ENCODE measurements at places on chromosomes 3 and 15.

GRCh38 chr15:92391640-92392039, 2.0 kb upstream of the ST8SIA2 start:
- DNase-seq = no peak

DNA sequence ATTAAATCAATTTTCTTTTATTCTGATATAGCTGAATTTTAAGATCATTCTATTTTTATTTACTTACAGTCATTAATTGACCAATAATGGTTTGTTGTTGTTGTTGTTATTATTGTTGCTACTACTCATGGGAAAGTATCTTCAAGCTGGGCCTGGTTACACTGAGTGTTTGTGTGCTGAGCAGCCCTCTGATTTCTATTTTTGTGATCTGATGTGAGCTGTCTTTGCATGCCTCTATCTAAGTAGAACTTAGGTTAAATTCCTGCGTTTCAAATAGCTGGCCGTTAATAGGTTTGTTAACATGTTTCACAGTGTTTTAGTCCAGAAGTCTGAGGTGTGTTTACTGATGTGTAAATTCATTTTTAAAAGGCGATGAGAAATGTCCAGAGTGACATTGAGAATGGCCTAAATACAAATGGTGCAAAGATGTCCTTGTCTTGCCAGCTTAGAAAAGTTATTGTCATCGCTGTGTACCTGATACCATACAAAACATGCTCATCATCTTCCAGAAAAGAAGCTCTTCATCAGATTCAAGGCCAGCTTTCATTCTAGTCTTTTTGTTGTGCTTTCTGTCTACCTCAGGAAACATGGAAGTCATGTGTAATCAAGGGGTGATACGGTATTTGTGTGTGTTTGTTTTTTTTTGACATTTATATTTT, 15.8 kb downstream of the ARIH2 start:
- no peak for DNase-seq

DNA sequence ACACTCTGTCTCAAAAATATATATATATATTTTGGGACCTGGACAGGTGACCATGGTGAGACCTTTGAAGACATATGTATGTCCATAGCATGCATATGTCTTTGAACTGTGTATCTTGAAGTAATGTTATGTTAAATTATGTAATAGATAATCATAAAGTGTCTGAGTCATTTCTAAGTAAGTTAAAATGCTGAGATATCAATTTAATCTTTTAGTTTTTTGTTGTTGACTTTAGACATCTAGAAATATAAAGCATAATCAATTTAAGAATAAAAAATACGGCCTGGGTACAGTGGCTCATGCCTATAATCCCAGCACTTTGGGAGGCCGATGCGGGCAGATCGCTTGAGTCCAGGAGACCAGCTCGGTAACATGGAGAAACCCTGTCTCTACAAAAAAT, 12.7 kb upstream of the SETD2 start:
- no peak for DNase-seq

- no peak for DNase-seq
Observed at GRCh38 chr15:60374628-60375081, 23.1 kb downstream of the ANXA2 start.

DNA sequence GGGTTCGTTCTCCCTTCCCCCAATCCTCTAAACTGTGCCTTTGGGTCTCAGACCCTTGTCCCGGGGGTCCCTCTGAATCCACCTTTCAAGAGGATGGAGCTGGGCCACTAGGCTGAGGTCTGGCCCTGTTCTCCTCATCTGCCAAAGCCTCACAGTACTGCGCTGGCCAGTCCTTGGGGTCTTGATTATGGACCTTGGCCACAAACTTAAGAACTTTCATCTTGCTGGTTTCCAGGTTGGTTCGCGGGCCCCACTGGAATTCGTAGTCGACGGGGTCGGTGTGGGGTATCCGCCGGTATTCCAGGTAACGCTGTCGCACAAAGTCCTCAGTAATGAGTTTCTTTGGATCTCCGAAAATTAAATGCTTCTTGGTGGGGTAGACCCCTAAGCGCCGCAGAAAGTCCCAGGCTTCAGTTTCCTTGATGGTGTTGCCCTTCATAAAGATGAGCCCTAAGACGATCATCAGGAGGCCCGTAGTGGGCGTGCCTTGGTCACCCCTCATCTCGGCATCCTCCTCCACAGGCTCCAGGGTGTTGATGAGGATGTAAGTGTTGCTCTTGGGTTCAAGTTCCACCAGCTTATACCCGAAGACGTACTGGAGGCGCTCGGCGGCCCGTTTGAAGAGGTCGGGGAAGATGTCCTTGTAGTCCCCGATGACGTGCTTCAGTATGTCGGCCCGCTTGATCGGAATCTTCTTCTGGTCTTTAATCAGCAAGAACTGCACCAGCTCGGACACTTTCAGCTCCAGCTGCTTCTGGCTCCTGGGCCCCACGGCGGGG, 727 bp downstream of the NSMCE3 start:
- peak; percentile 37 for DNase-seq

- no peak for DNase-seq
Observed at GRCh38 chr3:150626148-150626930, 23.2 kb downstream of the SELENOT start.

GRCh38 chr3:177055605-177056571, 141.4 kb downstream of the TBL1XR1 start:
- no peak for DNase-seq

DNA sequence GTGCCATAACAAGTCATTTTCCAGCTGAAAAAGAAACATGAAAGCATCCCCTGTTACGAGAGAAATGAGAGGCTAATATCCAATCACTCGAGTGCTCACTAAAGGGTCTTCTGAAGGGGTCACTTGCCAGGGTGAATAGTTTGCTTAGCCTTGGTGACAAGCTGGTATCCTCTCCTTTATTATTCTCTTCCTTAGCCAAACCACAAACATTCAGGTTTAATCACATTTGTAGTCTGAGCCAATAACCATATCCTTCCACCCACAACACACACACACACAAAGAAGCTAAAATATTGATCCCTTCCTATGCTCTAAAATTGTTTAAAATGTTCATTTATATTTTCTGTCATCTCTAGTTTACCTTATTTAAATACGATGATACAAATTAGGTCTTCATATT, 240.5 kb upstream of the TMCO5A start:
- no peak for DNase-seq

DNA sequence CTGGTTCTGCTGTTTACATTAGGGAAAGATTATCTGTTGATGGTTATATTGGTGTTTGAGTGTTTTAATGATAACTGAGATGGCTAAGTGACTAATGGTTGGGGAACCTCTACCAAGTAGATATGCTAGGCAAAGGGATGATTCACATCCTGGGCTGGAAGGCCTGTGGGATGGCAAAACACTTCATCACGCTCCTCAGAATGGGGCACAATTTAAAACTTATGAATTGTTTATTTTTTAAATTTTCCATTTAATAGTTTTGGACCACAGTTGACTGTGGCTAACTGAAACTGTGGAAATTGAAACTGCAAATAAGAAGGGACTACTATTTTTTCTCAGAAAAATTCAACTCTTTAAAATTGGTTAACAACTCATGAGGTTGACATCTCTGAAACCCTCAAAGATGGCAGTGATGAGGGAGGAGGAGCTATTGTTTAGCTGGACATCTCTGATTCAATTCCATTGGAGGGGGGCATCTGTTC, 100.5 kb upstream of the ZBED2 start:
- DNase-seq = no peak

DNA sequence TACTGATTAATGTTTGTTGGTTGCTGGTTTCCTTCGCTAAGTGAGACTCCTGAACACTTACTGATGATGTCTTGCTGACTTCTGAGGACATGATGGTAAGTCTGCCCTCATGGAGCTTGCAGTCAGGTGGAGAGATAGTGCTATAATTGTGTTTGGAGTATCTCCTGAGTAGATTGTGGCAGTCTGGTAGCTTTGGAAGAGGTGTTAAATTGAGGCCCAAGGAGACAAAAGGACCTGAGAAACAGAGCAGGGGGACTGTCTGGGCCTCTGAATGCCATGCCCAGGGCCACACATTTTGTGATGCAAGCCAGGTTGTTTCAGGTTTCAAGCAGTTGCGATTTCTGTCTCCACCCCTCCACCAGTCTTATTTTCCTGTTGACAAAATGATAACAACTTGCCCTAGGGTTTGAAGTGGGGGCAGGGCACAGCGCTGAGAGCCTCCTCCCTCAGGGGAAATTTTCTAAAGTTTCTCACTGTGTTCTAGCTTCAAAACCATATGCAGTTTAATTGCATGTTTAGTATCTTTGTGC, 16.7 kb downstream of the SMAD3 start:
- DNase-seq = peak; percentile 63

DNA sequence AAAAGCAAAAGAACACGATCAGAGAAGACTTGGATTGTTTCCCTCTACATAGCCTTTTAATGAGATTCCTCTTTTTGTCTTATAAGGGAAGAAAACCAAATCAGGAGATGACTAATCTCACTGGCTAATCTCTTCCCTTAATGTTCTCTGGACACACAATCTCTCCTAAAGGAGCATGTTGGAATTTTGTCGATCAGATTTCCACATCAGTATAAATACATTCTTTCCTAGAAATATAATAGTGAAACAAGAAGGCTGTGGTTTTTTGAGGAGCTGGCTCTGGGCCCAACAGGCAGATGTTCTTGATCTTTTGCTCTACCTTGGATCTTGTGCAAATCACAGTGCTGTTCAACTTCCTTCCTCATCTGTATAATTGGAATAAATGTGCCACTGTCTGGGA, 94.0 kb downstream of the GTPBP8 start:
- DNase-seq = no peak

- DNase-seq = no peak
Observed at GRCh38 chr3:115169808-115170207, 22.7 kb upstream of the ZBTB20 start.

GRCh38 chr3:105118905-105119304, 247.8 kb upstream of the ALCAM start:
- DNase-seq = no peak

GRCh38 chr3:107241217-107241616, 136.0 kb upstream of the CCDC54 start:
- DNase-seq = no peak

DNA sequence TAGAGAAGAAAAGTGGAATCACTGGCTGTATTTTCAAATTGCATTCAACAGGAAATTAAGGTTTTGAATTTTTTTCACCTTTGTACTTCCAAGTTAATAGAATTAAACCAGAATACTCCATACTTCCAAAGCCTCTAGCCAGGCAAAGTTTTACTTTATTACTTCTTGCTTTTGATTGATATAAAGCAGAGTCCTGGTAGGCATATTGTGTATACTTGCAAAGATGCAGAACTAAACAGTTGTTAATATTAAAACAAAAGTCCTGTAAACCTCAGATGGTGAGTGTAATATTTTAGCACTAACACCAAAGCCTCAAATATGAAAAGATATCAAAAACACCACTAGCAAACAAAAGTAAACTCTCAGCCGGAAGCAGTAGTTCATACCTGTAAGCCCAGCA, 107.2 kb upstream of the C2CD4B start:
- DNase-seq = no peak

- no peak for DNase-seq
Observed at GRCh38 chr3:197520311-197521276, 35.2 kb downstream of the BDH1 start.

- no peak for DNase-seq
Observed at GRCh38 chr15:43516185-43516584, 1.2 kb upstream of the MAP1A start.

DNA sequence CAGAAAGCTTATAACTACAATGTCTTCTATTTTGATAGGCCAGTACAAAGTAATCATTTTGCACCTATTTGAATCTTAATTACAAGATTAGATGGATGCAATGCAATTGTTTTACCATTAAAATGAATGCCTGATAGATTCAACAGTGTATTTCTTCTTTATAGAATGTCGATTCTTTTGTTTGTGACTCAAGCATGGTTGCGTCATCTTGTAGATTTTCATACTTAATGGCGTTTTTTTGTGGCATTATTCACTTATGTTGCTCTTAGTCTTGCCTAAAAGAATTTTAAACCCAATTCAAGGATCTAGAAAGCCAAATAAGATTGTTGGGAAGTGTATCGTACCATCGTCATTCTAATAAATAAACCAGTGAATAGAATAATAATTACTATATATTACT, 21.4 kb downstream of the ZBTB38 start:
- no peak for DNase-seq

- DNase-seq = no peak
Observed at GRCh38 chr3:112101916-112102315, 15.7 kb downstream of the C3orf52 start.

DNA sequence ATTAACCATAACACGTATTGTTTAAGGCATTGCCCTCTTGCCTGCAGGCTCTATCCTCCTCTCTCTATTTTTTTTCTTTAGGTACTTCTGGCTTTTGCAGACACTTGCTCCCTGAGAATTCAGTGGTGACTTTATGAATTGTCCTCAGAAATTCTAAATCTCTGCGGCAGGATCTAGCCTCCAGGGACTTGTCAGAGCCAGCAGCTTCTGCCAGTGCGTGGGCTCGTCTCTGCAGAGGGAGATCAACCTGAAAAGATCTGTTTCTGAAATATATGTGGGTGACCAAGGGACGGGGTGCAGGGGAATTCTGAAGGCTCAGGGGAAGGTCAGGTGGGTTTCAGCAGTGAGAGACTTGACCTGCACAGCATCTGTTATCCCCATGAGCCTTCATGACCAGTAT, 326.1 kb upstream of the LRRFIP2 start:
- no peak for DNase-seq

DNA sequence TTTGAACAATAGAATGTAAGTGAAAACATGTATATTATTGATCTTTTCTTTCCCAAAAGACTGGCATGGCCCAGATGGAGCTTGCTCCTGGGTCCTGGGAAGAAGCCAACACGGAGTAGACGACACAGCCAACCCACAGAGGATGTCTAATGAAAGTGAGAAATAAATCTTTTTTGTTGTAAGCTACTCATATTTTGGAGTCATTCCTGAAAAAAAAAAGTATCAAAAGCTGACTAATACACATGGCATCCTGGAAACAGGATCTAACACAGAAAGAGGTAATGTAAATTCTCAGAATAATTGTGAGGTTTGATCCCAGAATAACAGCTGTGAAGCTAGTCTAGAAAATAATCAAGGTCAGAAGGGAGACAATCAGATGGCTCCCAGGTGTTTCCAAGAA, 12.6 kb upstream of the FRMD5 start:
- DNase-seq = no peak

- DNase-seq = no peak
Observed at GRCh38 chr3:102081572-102082289, 232.4 kb downstream of the NFKBIZ start.

DNA sequence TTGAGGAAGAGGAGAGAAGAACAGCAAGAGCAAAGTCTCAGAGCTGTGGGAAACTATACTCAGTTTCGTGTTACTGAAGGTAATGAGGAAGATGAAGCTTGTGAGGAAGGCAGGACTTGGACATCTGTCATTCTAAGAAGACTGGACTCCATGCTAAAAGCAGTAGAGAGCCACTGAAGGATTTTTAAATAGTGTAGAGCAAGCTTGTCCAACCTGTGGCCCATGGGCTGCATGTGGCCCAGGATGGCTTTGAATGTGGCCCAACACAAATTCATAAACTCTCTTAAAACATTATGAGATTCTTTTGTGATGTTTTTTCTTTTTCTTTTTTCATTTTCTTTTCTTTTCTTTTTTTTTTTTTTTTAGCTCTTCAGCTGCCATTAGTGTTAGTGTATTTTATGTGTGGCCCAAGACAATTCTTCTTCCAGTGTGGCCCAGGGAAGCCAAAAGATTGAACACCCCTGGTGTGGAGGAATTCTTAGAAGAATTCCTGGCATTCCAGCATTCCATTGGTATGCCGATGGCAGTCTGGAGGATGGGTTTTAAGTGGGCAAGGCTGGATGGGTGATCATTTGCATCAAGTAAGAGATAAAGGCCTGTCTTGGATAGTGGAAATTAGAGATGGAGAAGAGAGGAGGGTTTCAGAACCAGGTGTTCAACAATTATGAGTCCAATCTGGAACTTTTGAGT, 6.9 kb upstream of the NFKBIZ start:
- no peak for DNase-seq

- no peak for DNase-seq
Observed at GRCh38 chr3:105528955-105529354, 162.2 kb downstream of the ALCAM start.
